ENCODE measurements at places on chromosomes 12 and 14. TPM values are rescaled to one million over a fixed set of nuclear protein-coding genes. Genes with fewer than 3 reads are reported as not detected.
A peak's percentile ranks its signal among the peaks of the same experiment; 100 is the strongest.

The ACOT4 gene
- 1.2 TPM for total RNA-seq

The NDRG2 gene
- 113 TPM for total RNA-seq

The PRPH gene
- total RNA-seq: 0.99 TPM

The RDH12 gene
- total RNA-seq: 21.7 TPM

The RPL10L gene
- total RNA-seq: not detected

The TAS2R13 gene
- total RNA-seq: 6.2 TPM

The FAM186B gene
- total RNA-seq: 0.59 TPM

GRCh38 chr12:76084863-76085519 is 506 bp upstream of the NAP1L1 start:
- peak; percentile 59 for DNase-seq

DNA sequence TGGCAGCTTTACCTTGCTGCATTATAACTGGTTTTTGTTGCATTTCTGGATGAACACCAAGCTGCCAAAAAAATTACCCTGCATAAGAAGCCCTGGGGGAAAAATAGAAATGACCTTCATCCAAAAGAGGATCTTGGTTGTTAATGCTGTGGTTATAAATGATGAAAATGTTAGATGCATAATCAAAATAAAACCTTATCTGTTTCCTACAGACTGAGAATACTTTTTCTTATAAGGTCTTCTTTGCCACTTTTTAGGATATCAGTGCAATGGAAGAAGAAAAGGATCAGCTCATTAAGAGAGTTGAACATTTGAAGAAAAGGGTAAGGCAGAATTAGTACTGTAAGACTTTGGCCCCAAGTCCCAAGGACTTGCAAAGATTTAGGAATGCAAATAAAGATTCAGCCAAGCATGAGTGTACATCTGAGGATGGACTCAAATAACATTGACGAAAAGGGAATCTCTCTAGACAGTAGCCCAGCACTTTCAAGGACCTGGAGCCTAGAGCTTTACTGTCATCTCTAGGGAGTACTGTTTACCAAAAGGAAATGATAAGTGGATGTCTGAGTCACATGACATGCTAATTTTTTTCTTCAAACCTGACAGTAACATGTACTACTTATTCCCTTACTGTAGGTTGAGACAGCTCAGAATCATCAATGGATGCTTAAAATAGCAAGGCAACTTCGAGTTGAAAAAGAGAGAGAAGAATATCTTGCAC is 10.7 kb downstream of the IFT81 start:
- DNase-seq: no peak

DNA sequence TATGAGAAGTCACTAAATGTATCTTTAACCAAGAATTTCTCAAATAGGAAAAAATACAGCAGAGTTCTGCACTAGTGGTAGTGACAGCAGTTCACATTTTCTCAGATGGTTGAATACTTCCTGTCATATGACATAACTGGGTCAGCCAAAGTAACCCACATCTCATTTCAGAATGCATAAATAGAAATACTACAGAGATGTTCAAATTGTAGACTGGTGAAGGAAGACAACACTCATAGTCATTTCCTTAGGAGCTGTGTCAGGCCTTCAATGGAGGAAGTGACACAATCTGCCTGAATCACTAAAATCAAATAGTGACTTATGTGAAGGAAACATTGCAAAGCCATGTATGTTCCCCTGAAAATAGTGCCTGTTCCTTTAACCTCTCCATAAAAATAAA is 32.4 kb downstream of the FERMT2 start:
- DNase-seq: peak; percentile 22

DNA sequence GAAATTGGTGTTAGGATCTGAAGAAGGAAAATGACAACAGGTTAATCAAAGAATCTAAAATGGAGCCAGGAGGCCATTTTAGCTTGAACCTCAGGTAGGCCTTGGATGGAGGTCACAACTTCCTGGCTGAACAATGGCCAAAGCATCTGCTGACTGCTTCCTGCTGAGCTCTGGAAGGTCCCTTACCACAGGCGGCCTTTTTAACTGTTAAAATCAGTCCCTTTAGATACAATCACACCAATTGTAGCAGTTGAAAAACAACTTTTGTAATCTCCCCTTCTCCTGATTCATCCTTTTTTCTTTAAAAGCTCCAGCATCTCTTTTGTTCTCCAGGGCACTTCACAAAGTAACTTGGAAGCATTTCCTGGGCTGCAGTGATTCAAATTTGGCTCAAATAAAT is 388.8 kb downstream of the PDZRN4 start:
- no peak for DNase-seq

- DNase-seq: no peak
These were observed 1.8 kb downstream of the PARP11 start for GRCh38 chr12:3871356-3871755.

GRCh38 chr12:48002773-48003218 is 1.5 kb downstream of the COL2A1 start:
- no peak for DNase-seq

DNA sequence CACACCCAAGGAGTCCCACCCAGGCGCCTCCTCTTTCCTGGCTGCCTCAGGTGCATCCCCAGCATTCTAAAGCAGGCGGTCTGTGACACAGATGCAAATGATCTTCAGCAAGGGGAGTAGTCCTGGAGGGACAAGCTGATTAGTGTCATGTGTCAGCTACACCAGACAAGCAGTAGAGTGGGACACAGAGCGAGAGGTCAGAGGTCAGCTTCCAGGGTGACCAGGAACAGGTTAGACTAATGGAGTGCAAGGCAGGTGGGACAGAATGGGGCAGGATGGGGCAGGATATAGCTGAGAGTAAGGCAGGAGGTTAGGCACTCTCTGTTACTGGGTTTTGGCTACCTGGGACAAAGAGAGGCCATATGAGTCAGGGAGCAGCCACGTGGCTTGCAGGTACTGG is 534.0 kb downstream of the FUT8 start:
- no peak for DNase-seq

- DNase-seq: no peak
These were observed 1084.8 kb upstream of the ATXN7L3B start for GRCh38 chr12:73452672-73453469.

- no peak for DNase-seq
These were observed 154.1 kb upstream of the ARID2 start for GRCh38 chr12:45575417-45575816.

DNA sequence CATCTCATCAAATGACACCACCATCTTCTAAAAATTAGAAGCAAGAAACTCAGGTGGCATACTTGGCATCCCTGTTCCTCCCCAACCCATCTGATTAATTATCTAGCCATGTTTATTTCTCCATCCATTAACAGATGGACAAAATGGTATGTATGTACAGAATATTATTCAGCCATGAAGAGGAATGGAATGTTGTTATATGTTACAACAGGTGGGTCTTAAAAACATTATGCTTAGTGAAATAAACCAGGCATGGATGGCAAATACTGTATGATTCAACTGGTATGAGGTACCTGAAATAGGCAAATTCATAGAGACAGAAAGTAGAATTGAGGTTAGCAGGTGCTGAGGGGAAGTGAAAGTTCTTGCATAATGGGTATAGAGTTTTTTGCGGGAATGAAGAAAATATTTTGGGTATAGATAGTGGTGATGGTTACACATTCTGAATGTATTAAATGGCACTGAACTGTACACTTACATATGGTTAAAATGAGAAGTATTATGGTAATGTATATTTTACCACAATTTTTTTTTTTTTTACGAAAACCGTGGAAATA is 17.5 kb downstream of the YY1 start:
- DNase-seq: no peak

DNA sequence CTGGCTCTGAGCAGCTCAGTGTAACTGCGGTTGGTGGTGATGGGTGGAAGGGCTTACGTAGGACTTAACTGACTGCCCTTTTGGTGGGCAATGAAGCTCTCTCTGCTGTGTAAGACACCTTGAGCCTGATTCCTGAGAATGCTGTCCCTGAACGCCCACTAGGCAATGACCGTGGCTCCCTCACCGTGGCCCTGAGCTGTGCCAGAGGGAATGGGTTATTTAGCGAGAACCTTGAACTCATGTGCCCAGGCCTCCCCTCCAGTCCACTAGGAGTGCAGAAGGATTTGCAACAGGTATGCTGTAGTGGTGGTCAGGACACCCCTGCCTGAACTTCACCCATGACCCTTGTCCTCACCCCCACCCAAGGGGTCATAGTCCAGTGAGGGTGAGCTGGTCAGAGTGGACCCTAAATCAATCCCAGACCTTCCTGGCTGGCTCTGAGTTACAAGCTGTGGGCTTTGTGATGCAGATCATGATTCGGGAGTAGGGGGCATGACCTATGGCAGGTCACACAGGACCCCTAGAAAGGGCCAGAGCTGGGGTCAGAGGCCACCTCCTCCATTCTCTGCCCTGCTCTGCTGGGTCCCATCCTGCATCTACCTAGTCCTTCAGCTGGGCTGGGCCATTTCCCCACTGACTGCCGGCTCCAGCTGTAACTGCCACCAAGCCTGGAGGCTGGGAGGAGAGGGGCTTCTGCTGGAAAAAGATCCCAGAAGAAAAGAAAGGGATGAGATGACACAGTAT is 14.5 kb upstream of the ANKRD33 start:
- no peak for DNase-seq

DNA sequence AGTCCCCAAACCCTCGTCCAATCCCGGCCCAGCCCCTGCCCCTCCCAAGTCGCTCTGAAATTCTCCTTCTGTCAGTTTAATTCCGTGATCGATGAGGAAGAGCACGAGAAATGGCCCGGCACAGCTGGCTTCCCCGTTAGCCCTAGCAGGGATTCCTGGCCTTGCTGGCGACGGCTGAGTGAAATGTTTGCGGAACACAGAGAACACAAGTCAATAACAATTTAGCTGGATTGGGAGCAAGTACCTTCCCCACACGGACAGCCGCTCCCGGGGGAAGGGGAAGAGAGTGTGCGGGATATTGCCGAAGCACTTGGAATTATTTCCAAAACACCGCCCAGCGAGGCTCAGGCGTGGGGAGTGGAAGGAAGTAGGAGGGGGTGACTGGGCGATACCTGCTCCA is 134.6 kb downstream of the RBM19 start:
- no peak for DNase-seq
